HS-27A (cell line): ENCODE measurements at places on chromosomes 6 and 20.

- DNase-seq, result no peak
These were observed 118.4 kb upstream of the LY86 start for GRCh38 chr6:6470123-6470522.

- no peak for DNase-seq
These were observed 459.9 kb upstream of the MARCKS start for GRCh38 chr6:113397236-113397635.

GRCh38 chr20:9128568-9128967, 59.7 kb downstream of the PLCB4 start:
- DNase-seq, result no peak

DNA sequence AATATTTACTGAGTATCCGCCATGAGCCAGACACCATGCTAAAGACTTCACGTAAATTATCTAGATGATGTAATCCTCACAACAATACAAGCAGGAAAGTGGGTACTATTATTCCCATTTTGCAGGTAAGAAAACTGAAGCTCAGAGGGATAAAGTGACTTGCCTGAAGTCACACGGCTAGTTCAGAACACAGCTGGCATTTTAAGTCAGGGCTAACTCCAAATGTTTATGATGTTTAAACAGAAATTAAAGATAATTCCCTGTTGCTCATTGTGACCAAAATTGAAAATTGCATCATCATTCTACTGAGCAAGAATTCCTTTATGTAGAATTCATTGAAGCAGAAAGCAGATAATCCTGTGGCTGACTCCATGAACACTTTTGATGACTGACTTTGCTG, 71.3 kb upstream of the STXBP5 start:
- no peak for DNase-seq

DNA sequence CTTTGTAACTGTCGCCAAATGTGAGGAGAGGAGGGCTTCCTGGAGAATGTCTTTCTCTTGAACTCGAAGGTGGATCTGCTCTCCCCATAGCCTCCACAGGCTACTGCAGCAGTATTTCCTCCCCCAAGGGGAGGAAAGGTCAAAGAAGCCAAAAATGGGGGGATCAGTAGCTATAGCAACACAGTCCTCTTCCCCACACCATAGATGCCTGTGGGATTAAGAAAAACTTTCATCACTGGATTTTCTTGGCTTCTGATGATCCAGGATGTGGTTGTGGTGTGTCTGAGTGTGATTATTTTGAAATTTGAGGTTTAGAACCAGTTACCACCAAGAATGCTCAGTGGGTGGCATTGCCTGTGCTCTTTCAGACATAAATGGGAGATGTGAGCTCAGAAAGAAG, 140.1 kb upstream of the SPACA1 start:
- DNase-seq, result peak; percentile 60

- no peak for DNase-seq
These were observed 87.1 kb downstream of the ERMARD start for GRCh38 chr6:169838346-169839028.

DNA sequence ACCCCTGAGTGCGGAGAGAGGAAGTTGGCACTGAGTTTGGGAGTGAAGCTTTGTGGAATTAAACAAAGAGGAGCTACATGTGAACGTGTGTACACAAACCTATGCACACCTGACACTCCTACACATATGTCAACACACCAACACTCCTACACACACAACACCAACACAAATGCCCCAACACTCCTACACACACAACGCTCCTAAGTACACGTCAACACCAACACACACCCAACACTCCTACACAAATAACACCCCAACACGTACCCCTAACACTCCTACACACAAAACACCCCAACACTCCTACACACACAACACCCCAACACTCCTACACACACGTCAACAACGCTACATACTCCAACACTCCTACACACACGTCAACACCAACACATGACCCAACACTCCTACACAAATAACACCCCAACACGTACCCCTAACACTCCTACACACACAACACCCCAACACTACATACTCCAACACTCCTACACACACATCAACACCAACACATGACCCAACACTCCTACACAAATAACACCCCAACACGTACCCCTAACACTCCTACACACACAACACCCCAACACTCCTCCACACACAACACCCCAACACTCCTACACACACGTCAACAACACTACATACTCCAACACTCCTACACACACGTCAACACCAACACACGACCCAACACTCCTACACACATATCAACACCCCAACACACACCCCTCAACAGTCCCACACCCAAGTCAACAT, 40.1 kb upstream of the ZBP1 start:
- DNase-seq, result no peak

- DNase-seq, result no peak
These were observed 9.5 kb upstream of the SFT2D1 start for GRCh38 chr6:166351715-166352285.

DNA sequence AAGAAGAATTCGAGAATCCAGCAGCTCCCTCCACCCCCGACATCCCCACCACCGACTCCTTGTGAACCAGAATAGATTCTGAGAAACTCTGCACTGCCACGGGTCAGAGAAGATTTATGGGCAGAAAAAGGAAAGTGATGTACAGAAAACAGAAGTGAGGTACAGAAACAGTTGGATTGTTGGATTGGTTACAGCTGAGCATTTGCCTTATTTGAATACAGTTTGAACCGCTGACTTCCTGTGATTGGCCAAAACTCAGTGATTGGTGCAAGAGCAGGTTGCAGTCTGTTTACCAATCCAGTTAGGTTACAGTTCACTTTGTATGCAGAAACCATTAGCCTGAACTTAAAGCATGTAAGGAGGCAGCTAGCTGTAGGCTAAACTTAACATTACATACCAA, 131.2 kb upstream of the HDDC2 start:
- no peak for DNase-seq

DNA sequence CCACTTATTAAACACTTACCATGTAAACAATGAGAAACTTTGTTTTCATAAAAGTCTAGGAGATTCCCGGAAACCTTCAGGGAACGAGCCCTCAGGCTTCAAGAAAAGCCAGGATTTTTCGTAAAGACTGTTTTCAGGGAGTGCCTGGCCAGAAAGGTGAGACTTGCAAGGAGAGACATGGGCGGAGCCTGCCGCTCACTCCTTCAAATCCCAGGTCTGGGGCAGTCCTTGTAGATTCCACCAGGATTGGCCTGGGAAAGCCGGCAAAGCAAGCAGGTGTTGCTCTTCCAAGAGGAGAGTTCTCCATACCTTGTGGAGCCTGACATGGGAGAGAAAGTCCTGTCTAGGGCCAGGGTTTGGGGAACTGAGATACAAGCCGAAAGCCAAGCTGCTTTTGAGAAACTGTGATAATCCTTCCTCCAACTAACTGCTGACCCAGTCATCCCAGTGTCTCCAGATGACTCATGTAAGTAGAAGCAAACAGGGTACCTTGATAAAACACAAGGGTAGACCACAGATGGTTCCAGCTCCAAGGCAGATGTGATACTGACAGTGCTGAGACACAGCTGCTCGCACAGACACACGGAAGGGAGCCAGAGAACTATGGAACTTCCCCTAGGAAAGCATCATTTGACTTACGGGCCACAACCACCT, 69.4 kb upstream of the NAA20 start:
- DNase-seq, result no peak

GRCh38 chr6:169589293-169589692, 112.5 kb downstream of the WDR27 start:
- no peak for DNase-seq

- DNase-seq, result no peak
These were observed 13.6 kb upstream of the ZNF335 start for GRCh38 chr20:45985573-45985972.

DNA sequence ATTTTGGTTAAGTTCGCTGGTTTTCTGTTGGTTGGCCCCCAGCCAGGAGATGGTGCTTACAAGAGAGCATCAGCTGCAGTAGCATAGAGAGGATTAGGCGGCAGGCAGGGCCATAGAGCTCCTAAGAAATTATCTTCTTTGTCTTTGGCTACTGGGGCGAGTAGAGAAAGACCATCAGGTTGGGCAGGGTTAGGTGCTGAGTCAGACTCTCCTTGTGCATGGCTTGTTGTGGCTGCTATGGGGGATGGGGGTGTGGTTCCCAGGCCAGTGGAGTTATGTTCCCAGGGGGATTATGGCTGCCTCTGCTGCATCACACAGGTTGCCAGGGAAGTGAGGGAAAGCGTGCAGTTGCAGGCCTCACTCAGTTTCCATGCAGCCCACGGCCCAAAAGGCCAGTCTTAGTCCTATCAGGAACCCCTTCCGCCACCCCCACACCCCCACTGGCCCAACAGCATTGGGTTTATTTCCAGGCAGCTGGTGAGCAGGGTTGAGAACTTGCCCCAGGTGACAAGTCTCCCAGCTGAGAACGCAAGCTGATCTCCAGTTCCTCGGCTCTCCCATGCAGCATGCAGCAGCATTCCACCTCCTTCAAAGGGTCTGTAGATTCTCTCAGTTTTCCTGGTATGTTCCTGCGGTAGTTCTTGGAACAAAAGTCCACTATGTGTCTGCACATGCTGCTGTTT, 243.7 kb downstream of the UTRN start:
- no peak for DNase-seq

DNA sequence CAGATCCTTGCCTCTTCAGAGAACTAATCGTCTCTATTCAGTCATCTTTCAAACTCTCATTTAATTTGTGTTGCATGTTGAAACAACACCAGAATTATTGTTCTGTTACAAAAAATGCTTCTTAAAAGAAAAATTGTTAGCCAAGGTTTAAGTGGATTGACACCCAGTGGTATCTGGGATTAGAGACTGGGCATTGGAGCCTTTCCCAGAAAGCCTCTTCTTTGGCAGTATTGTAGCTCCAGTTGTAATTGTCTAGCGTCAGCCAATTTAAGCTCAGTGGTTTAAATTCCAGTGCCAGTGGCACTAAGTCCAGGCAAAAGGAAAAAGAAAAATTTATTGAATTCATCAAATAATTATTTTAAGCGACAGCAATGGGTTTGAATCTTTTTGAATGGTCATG, 801 bp downstream of the CCDC28A start:
- no peak for DNase-seq

- no peak for DNase-seq
These were observed 53.9 kb downstream of the DHX35 start for GRCh38 chr20:39016041-39016440.

DNA sequence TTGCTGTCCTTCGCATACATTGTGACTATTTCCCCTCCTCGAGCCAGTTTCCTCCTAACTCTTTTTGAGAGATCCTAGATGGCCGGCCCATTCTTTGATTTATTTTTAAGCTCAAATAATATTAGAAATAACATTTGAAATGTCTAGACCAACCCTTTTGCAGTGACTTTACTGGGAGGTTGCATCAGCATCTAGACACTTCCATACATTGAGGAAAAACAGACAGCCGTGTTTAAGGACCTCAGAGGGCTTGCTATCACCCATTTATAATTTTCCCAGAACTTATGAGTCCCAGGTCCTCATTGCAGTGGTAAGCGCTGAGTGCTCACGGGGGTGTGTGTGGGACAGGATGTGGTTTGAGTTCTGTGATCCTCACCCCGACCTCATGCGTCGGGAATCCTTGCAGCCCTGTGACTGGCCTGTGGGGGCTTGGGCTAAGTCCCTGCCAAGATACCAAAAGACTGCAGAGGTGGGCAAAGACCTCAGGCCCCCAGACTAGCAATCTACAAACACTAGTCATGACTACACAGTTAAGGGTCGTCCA, at the start of gene GPX5:
Gene GPX5 (plus strand): TSS at position 386 of the 544 bp plus-strand sequence. CDS start 133 bp downstream, at position 519.
- no peak for DNase-seq

DNA sequence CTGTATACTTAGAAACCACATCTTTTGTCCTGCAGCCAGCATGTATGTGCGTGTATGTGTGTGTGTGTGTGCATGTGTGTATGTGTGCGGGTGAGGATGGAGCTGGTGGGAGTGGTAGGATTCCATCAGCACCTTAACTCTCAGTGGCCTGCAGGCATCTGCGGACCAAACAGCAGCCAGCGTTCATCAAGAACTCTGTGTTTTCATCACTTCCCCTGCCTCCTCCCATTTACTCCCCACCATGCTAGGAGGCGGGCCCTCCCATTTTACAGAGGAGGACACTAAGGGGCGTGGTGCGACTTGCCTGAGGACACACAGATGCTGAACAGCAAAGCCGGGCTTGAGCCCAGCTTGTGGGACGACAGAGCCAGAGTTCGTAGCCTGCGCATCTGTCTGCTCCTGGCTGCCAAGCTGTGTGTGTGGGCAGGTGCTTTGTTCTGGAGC, 8.9 kb downstream of the VSTM2L start:
- DNase-seq, result no peak

GRCh38 chr6:18496462-18496861, 109.3 kb downstream of the RNF144B start:
- no peak for DNase-seq

GRCh38 chr20:48898210-48898609, 23.3 kb upstream of the ARFGEF2 start:
- DNase-seq, result no peak

DNA sequence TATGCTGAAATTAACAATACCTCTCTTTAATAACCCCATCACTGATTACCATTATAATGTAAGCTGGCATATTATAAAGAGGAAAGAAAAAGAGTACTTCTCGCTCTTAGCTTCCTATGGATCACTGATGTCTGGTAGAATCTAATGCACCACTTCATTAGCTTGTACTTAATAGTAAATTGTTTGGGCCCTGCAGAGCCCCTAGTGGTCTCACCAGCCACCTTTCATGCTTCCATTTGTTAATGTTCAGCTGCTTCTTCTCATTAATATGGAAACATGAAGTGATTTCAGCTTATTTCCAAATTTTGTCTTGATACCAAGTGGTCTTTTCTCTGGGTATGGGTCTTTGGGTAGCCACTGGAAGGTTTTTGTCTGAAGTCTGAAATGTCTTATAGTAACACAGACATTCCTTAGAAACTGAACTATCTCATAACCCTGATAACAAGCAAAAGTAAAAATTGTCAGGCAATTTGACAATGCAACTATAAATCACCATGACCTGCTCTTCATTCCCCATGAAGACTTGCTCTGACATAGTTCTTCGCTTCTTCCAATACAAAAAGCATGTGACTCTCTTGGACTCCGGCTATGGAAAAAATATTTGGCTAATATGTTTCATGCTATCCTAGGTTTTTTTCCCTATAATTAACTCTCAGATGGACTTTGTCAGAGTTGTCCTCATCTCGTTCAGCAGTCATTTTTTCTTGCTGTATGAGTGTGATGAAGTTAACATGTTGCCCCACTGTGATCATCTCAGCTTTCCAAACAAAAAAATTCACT, 395.8 kb upstream of the MARCKS start:
- no peak for DNase-seq

GRCh38 chr6:106714281-106714680, 84.9 kb downstream of the QRSL1 start:
- no peak for DNase-seq

DNA sequence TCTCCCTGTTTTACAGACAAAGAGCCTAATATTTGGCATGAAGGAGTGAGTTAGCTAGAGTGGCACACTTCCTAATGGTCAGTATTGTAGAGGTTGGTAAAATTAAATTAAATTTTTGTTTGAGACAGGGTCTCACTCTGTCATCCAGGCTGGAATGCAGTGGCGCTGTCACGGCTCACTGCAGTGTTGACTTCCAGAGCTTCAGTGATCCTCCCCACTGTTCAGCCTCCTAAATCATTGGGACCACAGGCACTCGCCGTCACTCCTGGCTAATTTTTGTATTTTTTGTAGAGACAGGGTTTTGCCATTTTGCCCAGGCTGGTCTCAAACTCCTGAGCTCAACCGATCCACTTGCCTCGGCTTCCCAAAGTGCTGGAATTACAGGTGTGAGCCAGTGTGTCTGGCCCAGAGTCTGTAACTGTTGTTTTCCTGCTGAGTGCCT, 70.9 kb downstream of the SCAND1 start:
- DNase-seq, result no peak
